ENCODE measurements at places on chromosomes 2 and 18.
A peak's percentile ranks its signal among the peaks of the same experiment; 100 is the strongest.

- no peak for DNase-seq
These were observed 41.9 kb upstream of the TANC1 start for GRCh38 chr2:158926478-158926948.

DNA sequence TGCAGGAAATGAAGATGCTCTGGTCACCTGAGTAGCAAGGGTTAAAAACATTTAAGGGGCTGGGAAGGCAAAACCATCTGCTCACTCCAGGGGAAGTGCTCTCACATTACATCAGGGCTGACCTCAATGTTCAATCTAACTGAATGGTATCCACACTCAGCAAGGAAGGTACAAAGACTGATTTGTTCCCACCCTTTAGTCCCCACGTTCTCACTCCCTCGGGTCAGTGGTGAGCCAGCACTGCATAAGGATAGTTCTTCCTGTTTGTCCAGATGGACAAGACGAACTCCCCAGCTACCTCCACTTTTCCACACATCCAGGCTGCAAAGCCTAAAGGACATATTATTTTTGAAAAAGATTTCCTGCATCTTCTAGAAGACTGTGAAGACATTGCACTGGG lies 126.6 kb upstream of the SLC14A2 start:
- no peak for DNase-seq

DNA sequence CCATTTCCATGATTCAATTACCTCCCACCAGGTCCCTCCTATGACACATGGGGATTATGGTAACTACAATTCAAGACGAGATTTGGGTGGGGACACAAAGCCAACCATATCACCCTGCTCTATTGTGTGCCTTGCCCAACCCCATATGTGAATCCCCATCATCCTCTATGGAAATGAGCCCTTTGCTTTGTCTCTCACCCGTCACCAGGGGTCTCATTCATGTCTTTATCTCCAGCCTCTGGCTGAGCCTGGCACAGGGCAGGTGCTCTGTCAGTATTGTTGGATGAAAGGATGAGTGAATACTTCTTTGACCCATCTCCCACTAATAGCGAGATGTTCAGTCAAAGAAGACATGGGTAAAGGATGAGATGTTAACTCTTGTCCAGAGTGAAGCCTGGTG lies 116.6 kb upstream of the LGALSL start:
- DNase-seq, result no peak

- no peak for DNase-seq
These were observed 262.9 kb downstream of the HNMT start for GRCh38 chr2:138227195-138227594.

- no peak for DNase-seq
These were observed 88.4 kb upstream of the MGAT4A start for GRCh38 chr2:98819231-98819766.

DNA sequence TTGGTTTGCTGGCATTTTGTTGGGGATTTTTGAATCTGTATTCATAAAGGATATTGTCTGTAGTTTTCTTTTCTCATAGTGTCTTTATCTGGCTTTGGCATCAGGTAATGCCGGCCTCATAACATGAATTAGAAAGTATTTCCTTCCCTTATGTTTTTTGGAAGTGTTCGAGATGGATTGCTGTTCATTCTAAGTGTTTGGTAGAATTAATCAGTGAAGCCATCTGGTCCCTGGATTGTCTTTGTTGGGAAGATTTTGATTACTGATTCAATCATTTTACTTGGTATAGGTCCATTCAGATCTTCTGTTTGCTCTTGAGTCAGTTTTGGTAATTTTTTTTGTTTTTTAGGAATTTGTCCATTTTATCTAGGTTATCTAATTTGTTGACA lies 22.3 kb downstream of the KIAA1328 start:
- DNase-seq, result no peak

DNA sequence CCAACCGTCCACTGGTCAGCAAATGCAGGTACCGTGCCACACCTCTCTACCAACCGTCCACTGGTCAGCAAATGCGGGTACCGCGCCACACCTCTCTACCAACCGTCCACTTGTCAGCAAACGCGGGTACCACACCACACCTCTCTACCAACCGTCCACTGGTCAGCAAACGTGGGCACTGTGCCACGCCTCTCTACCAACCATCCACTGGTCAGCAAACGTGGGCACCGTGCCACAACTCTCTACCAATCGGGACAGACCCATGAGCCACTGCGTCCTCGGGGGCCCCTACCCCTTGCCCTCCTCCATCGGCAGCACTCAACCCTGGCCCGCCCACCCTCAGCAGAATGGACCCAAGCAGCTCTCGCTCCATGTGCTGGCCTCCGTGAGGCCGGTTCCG lies 226.4 kb upstream of the SALL3 start:
- peak; percentile 55 for DNase-seq

GRCh38 chr2:172462373-172462848 lies 35.0 kb downstream of the ITGA6 start:
- DNase-seq, result no peak

GRCh38 chr2:49032936-49033335 lies 121.4 kb downstream of the FSHR start:
- no peak for DNase-seq

- no peak for DNase-seq
These were observed 109.8 kb downstream of the AP1S3 start for GRCh38 chr2:223727562-223727961.

DNA sequence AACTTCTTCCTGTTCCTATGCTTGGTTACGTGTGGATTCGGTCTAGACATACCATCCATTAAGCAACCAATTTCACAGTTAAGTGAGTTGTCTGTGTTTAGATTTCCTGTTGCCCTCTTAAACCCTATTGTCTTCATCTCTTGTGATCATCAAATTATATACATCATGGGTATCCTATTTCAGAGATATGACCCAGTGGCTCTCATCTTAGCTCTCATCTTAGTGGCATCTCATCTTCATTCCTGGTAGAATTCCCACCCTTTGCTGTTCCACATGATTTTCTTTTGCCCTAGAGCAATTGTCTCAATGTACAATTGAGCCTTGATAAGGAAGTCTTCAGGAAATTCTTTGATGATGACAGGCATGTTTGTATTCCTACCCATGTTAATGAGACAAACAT lies 29.4 kb upstream of the FN1 start:
- no peak for DNase-seq

GRCh38 chr2:187875261-187876141 lies 321.3 kb upstream of the TFPI start:
- no peak for DNase-seq

- DNase-seq, result no peak
These were observed 347.9 kb downstream of the METTL4 start for GRCh38 chr18:2223449-2223848.

DNA sequence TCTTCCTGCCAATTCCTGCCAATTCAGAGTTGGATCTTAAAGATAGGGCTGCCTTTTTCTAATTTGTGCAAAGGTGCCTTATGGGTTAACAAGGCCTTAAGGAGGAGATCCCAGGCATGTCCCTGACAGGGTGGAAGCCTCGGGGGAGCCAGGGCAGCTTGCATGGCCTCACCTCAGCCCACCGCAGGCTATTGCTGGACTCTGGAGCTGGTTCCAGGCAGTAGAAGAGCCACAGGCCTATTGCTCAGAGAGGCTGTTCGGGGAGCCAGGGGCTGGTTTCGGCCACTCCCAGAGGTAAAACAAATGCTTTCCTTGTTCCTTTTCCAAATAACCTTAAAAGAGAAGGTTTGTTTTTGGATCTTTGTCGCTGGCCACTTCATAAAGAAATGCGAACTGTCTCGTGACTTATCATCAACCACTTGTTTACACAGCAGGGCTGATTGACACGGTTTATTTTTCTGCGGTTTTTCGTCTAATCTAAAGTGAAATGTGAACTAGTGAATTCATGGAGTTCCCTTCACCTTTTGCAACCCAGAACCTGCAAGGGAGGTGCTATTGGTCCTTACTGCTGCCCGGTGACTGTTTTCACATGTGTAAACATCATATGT lies 108.6 kb downstream of the APOB start:
- DNase-seq, result no peak

GRCh38 chr18:11902522-11903292 lies 5.4 kb downstream of the MPPE1 start:
- no peak for DNase-seq

DNA sequence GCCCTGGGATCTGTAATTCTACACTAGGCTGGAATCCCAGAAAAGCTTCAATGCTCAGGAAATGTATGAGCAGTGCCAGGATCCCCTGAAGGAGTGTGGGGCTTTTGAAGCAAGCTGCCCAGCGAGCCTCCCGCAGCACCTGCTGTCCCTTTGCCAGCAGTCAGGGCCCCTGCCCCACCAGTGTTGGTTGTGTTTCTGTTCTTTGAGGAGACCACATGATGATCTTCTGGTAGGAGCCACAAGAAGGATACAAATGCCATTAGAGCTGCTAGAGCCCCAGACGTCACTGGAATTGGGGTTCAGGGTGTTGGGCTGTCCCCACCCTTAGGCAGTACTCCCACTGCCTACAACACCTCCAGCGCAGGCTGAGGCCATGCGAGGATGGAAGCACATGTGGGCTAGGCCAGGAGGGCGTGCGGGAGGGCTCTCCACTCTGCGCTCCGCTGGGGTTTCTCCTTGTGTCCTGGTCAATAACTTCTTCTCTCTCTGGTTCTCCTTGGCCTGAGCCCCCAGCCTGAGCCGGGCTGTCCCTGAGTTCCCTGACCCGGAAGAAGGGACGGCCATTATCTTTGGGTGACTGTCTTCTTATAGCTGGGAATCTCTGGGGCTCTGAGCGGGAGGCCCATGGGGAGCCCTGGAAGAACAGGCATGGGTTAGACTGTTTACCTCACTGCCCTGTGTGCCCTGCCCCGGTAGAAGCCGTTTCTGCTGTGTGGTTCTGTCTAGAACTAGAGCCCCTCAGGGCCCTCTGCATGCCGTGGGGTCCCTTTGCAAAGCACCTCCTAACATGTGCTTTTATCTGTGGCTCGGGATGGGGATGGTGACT lies 73.9 kb downstream of the LRRFIP1 start:
- DNase-seq, result peak; percentile 79

- no peak for DNase-seq
These were observed 39.6 kb upstream of the BOD1L2 start for GRCh38 chr18:57107140-57107832.

DNA sequence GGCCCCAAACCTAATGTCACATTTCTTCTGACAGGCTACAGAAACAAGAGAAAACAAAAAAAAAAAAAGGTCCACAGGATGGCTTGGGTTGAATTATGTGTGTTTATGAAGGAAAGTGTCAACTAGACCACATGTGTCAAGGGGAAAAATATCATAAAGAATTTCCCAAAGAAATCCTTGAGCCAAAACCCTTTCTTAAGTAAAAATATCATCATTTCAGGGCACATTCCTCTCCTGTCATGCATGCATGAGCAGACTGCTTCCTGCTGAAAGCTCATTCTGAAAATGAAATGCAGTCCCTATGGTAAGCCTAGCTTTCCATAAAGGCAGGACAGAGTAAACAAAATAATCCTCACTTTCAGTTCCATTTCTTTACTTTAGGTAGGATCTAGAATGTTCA lies 85.7 kb upstream of the RBBP8 start:
- DNase-seq, result no peak

DNA sequence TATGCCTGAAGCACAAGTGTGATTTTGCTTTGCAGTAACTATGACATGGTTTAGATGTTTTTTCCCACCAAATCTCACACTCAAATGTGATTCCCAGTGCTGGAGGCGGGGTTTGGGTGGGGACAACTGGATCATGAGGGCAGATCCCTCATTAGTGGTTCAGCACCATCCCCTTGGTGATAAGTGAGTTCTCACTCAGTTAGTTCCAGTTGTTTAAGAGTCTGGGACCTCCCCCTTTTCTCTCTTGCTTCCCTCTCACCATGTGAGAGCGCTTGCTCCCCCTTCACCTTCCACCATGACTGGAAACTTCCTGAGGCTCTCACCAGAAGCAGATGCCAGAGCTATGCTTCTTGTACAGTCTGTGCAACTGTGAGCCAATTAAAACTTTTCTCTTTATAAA lies 102.9 kb downstream of the NBAS start:
- no peak for DNase-seq

DNA sequence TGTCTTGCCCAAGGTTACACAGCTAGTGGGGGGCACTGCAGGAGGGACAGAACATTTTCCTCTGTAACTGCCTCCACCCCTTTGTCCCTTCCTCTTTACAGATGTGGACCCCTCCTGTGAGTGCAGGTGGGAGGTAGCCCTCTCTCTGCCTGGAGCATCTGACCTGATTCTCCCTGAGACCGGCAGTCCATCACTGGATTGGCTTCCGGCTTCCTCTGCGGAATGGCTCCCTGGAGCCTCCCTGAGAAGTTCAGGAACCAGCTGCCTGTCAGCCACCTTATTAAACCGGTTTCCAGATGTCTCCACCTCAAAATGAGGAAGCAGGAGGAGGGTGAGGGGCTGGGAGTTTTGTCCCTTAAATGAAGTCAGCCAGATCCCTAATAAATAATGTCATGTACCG lies 67.3 kb upstream of the TNP1 start:
- DNase-seq, result no peak

DNA sequence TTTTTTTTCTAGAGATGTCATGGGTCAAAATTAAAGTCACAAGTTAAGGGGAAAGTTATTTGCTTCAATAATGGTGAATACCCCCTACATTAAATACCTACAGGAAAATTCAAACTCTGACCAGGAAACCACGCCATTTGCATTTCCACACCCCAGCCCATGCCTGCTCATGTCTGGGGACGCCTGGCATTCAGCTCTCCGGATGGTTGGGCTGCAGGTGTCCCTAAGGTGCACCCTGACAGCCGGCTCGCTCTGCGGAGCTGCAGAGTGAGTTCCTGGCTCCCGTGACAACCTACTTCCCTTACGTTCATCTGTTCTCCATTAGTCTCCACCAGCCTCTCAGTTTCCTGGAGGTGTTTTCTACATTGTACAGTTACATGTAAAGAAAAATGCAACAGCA lies 122.7 kb upstream of the RIOK3 start:
- no peak for DNase-seq

- DNase-seq, result no peak
These were observed 11.5 kb upstream of the RNU2-63P start for GRCh38 chr2:88027697-88028389.

DNA sequence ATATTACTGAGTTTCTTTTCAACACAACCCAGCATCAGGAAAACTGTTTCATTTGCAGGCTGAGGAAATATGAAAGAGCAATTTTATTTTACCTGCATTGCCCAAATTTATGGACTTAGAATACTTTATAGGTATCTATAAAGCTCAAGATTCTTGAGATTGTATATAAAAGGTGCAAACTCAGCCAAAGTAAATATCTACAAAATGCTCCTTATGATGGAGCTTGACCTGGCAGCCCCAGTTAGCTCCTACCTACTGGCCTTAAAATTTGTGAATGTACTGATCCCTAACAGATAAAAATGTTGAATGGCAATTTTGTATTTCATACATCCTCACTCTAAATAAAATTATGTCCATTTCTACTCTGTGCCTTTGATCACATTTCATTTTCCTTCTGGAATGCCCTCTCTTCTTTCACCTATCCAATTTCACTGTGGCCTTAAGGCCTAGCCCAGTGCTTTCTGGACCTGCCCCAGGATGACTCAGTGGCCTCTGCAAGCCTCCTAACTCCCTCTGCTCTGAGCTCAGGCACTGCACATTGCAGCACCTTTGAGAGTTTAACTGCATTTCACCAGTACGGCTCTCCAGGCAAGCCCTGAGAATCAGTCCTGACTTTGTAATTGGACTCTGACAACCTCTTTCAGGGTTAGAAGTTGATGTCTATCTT lies 125.9 kb downstream of the ANTXR1 start:
- no peak for DNase-seq

Data from spleen (tissue), 13 donors.